Testis (tissue), 5 donors: ENCODE measurements at places on chromosomes 7 and 10. TPM values are rescaled to one million over a fixed set of nuclear protein-coding genes. Genes with fewer than 3 reads are reported as not detected.

GRCh38 chr7:105268511-105269392 is 120.0 kb downstream of the SRPK2 start:
- no peaks in the 10 kb centered on the region for H3K36me3 ChIP-seq
- peak; percentile 37 for DNase-seq
- H3K4me3 ChIP-seq = peak overlapping the region; percentile 15
- H3K27ac ChIP-seq = peak overlapping the region; percentile 57
- no peaks in the 10 kb centered on the region for H3K27me3 ChIP-seq

DNA sequence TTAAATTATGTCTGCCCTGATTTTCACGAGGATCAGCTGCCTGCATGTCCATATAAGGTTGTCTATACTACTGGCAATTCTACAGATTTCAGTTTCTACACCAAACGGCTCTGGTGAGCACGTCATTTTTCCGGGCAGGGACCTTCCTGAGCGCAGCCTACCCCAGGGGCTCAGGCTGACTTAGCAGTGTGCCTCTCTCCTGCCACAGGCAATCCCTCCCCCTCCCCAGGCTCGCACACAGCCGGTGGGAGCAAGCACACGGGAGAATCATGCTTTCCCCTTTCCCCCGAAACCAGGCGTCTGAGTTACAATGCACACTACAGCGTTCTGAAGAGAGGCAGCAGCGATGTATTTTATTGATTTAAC is 1.7 kb downstream of the KLF6 start:
- H3K4me3 ChIP-seq = peak overlapping the region; percentile 100
- no peaks in the 10 kb centered on the region for H3K36me3 ChIP-seq
- H3K27ac ChIP-seq = peak overlapping the region; percentile 99
- H3K4me1 ChIP-seq = peaks cover 40% of the 10 kb centered on the region
- no peaks in the 10 kb centered on the region for H3K27me3 ChIP-seq

DNA sequence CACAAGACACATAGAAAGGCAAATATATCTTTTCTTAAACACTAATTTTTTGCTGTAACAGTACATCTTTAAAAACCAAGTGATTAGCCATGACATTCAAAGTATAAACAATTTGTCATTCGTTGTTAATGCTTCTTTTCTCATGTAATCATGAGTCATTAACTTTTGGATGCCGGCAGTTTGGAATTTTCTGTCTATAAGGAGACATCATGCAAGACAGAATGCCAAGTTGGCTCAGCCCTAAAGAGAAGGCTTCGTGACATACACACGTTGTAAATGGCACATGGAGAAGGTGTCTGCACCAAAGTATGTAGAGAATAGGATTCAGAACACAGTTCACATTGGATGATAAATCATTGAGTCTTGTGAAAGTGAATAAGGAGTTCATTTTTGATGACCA is 35.9 kb downstream of the CCDC3 start:
- peaks cover 20% of the 10 kb centered on the region for H3K4me1 ChIP-seq
- H3K27me3 ChIP-seq = no peaks in the 10 kb centered on the region
- no peak overlapping the region for H3K27ac ChIP-seq
- no peak for DNase-seq
- H3K4me3 ChIP-seq = no peak overlapping the region
- H3K36me3 ChIP-seq = no peaks in the 10 kb centered on the region

DNA sequence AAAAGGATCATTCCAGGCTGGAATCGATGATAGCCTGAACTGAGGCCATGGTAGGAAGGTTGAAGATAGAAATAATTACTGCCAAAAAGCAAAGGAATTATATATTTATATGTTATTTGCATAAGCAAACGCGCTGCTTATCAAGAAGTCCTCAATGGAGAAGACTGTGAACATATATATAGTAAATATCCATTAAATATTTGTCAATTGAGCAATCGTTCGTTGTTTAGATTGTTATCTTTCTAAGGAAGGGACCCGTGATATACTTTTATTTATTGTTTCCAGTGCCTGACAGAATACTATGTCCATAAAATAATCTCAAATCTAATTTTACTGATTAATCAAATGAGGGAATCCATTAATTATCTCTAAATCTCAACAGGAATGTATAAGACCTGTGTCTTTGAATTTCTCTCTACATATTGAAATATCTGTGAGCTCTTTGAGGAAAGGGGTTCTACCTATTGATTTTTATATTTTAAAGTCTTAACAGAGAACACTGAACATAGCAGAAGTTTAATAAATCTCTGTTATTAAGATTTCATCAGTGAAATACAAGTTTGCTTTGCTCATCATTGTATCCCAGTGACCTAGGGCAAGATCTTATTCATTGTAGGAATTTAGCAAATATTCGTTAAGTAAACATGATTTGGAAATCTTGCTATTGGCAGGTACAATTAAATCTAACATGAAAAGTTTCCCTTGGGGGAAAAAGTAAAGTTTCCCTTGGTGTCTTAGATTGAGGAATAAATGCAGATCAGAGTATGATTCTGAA is 12.0 kb upstream of the HERC4 start:
- H3K27me3 ChIP-seq = no peaks in the 10 kb centered on the region
- no peak overlapping the region for H3K4me3 ChIP-seq
- H3K4me1 ChIP-seq = peaks cover 10% of the 10 kb centered on the region
- H3K36me3 ChIP-seq = no peaks in the 10 kb centered on the region
- DNase-seq = no peak

CYP2C9 gene
- not detected for total RNA-seq

ANKRD26 gene
- total RNA-seq = 17.6 TPM

ASZ1 gene
- total RNA-seq = 27.6 TPM

ZNF804B gene
- total RNA-seq = 0.43 TPM
